ENCODE measurements at places on chromosomes 4 and X.

- DNase-seq: no peak
Measured at GRCh38 chr4:1975391-1975801, 33.4 kb downstream of the NELFA start.

GRCh38 chr4:83219344-83220331 lies 65.0 kb downstream of the COQ2 start:
- no peak for DNase-seq

DNA sequence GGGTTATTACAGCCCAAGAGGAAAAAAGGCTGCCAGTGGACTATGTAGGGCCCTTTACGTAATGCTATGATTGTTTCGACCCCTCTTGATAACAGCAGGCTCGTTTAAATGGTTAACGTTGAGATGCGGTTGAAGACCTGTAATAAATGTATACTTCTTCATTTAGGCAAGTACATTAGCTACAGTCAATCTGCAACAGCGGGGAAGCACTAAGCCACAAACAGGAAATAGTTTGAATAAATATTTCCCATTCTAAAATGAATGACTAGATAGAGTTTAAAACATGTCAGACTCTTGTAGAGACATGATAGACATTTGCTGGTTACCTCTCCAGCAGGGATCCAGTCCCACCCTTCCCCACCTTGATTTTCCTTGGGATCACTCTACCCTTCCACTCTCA lies 38.1 kb upstream of the STIM2 start:
- peak; percentile 36 for DNase-seq

- DNase-seq: no peak
Measured at GRCh38 chr4:88900432-88900831, 156.6 kb downstream of the FAM13A start.

DNA sequence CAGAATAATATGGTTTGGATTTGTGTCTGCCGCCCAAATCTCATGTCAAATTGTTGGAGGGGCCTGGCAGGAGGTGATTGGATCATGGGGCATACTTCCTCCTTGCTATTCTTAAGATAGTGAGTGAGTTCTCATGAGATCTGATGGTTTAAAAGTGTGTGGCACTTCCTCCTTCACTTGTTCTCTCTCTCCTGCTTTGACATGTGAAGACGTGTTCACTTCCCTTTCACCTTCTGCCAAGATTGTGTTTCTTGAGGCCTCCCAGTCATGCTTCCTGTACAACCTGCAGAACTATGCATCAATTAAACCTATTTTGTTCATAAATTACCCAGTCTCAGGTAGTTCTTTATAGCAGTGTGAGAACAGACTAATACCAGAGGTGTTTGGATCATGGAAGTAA lies 325.7 kb upstream of the GIMD1 start:
- DNase-seq: peak; percentile 62

- DNase-seq: no peak
Measured at GRCh38 chr4:53583513-53583912, 7.8 kb downstream of the LNX1 start.

GRCh38 chr4:183637461-183637860 lies 21.5 kb downstream of the RWDD4 start:
- DNase-seq: no peak

DNA sequence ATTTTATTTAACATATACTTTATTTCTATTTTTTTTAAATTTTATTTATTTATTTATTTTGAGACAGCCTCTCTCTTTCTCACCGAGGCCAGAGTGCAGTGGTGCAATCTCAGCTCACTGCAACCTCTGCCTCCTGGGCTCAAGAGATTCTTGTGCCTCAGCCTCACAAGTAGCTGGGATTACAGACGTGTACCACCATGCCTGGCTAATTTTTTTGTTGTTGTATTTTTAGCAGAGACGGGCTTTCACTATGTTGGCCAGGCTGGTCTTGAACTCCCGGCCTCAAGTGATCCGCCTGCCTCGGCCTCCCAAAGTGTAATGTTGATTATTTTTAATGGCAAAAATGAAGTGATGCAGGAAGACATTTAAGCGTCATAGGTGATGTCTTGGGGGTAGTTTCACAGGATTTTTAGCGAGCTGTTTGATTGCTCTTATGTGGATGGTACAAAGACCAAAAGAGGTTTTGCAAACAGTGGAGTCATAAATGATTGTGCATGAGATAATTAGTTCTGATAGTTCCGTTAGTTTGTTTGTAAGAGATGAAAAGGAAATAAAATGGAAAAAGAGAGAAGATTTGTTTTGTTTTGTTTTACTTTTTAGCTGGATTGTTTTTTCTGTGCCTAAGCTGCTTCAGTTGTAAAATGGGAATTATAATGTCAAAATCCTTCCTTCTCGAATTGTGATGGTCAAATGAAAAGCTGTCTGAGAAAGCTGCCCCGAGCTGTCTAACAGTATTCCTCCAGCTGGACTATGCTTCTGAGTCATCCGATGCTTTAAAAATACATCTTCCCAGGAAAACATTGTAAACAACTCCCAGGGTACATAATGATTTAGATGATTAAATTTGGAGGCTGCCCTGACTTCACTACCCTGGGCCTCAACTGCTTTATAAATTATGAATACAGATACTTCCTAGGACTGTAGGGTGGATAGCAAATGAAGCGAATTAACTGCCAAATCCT lies 14.7 kb downstream of the RHOH start:
- DNase-seq: no peak

DNA sequence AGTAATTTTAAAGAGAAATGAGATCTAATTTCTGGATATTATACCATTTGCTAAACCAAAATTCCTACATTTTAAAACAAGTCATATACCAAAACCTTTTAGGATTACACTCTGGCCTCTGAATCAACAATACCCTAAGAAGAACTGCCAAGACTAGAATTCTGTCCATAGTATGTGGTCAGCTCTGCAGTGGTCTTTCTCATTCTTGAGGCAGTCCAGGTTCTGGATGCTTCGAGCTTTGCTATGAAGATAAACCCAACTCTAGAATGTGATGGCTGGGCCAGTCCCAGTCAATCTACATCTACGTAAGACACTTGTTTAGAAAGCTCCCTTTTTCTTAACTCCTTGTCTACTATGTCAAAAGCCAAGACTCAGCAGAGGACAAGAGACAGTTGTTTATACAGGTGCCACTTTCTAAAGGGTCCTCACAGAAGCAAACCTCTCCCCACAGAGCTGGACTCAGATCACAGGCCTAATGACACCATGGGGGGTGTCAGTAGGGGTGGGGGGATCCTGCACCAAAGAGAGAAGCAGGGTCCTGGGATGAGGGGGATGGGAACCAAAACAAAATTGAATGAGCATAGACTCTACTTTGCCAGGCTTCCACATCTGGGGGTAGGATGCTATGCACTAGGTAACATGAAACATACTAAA lies 63.2 kb downstream of the SH3RF1 start:
- no peak for DNase-seq

- no peak for DNase-seq
Measured at GRCh38 chr4:4874254-4874653, 14.8 kb downstream of the MSX1 start.

- no peak for DNase-seq
Measured at GRCh38 chr4:100977746-100978397, 369.5 kb downstream of the PPP3CA start.

DNA sequence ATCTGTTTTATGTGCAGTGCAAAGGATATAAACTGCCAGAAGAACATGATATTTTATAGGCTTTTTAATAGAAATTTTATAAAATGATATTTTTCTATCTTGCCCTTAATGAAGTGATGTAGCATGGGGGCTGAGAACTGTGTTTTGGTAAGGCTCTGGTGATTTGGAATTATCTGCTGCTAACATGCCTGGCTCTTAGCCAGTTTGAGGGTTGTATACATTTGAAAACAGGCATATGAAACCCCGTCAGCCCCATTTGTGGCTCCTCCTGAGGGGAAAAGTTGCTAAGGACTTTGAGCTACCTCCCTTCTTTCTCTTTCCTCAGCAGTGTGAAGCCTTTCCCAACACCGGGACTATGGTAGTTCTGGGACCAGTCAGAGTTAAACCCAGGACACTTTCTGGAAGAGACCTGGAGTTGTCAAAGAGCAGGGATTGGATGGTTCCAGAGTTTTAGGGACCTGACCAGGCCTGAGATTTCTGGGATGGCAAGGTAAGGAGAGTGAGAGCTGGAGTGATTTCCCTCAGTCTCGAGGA lies 4.7 kb downstream of the SFRP2 start:
- no peak for DNase-seq

DNA sequence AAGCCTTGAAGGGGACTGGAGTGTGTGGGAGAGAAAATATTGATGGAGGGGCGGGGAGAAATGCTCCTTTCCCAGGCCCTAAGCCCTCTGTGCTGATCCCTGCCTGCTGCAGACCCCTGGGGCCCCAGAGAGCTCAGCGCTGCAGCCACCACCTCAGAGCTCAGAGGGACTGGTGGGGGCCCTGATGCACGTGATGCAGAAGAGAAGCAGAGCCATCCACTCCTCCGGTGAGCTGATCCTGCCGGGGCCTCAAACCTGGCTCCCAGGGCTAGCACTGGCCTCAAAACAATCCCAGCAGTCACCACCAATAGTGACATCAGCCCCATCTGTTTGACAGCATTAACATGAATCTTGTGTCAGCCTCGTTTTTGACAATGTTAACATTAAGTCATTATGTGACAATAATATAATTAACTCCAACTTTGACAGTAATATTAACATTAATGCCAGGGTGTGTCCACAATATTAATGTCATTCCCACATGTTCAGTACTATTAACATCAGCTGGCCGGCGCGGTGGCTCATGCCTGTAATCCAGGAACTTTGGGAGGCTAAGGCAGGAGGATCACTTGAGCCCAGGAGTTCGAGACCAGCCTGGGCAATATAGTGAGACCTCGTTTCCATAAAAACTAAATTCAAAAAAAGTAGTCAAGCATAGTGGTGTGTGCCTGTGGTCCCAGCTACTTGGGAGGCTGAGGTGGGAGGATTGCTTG lies 5.8 kb downstream of the WAS start:
- DNase-seq: no peak

DNA sequence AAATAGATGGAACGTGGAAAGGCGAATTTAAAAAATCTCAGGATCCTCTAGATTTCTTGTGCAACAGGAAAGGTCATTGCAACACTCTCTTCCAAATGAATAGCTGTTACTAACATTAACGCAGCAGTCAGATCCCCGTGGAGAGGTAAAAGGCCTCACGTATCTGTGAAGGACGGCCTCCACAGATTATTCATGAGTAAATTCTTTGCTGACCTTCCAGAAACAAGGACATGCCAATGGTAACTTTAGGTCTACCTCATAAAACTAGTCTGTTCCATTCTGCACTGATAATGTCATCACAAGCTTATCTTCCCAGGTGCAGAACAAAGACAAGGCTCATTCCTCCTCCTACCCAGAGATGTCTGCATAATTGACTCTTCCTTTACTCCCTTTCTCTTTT lies 16.1 kb upstream of the REPS2 start:
- DNase-seq: no peak

DNA sequence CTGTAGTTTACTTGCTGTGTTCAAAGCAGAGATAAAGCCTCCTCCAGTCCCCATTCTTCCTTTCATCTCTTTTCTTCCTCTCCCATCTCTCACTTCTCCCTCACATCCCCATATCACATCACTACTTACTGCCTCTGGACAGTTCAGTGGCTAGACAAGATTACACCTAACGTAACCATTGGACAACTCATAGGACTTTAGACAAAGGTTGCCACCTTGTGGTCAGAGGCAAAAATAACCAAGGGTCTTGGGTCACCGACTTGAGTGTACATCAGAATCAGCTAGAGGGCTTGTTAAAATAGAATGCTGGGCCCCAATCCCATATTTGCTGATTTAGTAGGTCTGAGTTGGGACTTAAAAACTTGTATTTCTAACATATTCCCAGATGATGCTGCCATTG lies 109.3 kb upstream of the DGKK start:
- DNase-seq: peak; percentile 8

- no peak for DNase-seq
Measured at GRCh38 chr4:13289391-13289790, 194.7 kb downstream of the RAB28 start.

GRCh38 chr4:99504804-99505502 lies 5.9 kb upstream of the C4orf17 start:
- DNase-seq: peak; percentile 4

- DNase-seq: peak; percentile 14
Measured at GRCh38 chrX:37754516-37754915, 25.3 kb upstream of the CYBB start.

DNA sequence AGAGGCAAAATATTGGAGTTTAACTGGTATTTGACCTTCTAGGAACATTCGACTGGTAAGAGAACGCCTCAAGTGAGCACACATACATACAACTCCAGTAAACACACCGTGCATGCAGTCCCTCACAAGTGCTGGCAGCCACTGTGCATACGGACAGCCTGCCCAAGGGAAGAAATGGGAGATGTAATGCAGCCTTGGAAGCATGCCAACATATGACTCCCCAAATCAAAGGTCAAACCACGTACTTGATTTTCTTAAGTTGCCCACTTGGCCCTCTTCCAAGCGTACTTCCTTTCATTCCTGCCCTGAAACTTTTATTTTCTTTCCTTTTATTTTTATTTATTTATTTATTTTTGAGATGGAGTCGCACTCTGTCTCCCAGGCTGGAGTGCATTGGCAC lies 206.6 kb downstream of the SPRY1 start:
- DNase-seq: no peak

- DNase-seq: no peak
Measured at GRCh38 chrX:85870585-85870984, 176.8 kb downstream of the CHM start.

GRCh38 chr4:17657090-17657489 lies 42.6 kb downstream of the MED28 start:
- DNase-seq: no peak

DNA sequence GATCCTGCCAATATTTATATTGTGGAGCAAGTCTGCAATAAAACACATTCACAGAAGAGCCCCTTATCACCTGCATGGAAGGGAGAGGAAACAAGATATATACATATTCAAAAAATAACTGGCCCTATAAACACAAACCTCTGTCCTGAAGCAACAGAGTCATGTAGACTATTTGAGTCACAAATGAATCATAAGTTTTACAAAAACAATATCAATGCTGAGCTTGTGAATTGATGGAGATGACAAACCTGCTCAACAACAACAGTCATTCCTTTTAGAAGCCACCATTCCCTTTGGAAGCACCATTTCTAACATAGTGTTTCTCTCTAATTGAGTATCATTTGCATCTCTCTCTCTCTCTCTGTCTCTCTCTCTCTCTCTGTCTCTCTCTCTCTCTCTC lies 313.9 kb downstream of the MID1IP1 start:
- DNase-seq: no peak

DNA sequence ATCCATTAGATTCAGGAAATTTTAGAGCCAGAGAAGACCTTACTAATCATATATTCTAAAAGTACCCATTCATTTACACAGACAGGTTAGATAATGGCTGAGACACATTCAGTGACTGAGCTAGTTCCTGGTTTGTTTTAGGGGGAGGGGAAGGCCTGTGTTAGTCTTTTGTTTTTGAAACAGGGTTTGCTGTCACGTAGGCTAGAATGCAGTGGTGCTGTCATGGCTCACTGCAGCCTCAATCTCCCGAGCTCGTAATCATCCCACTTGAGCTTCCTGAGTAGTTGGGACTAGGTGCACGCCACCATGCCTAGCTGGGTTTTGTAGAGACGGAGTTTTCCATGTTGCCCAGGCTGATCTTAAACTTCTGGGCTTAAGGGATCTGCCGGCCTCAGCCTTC lies 10.1 kb downstream of the RBPJ start:
- peak; percentile 48 for DNase-seq

All from HL-60 (cell line).